ENCODE measurements at places on chromosomes 16 and 17. TPM values are rescaled to one million over a fixed set of nuclear protein-coding genes. Genes with fewer than 3 reads are reported as not detected.

GRCh38 chr17:75814900-75815373, 29.3 kb downstream of the UNC13D start:
- DNase-seq = no peak

DNA sequence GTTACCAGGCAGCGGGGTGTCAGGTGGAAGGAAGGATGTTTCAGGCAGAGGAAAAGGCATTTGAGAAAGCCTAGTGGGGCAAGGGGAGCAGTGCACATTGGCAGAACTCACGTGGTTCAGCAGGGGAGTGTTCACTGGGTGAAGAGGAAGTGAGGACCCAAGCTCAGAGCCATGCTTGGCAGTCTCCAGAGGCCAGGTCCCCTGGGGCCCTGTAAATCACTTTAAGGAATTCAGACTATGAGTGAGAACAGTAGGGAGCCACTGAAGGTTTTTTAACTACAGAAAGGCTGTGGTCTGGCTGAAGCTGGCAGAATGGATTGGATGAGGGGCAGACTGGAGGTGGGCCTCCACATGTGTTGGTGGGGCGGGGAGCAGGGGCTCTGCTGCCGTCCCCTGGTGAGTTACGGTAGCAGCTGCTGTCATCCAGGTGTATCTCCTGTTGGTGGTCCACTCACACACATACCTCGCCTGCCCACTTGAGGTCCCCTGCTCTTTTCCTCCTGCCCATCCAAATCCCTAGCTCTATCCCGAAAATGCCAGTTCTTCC, 5.1 kb downstream of the CLEC16A start:
- DNase-seq = no peak

GRCh38 chr17:27269201-27269600, 24.7 kb upstream of the WSB1 start:
- DNase-seq = no peak

GRCh38 chr17:57502811-57503241, 242.3 kb downstream of the CCDC182 start:
- no peak for DNase-seq

- DNase-seq = no peak
Measured at GRCh38 chr16:87922250-87922871, 14.0 kb downstream of the CA5A start.

DNA sequence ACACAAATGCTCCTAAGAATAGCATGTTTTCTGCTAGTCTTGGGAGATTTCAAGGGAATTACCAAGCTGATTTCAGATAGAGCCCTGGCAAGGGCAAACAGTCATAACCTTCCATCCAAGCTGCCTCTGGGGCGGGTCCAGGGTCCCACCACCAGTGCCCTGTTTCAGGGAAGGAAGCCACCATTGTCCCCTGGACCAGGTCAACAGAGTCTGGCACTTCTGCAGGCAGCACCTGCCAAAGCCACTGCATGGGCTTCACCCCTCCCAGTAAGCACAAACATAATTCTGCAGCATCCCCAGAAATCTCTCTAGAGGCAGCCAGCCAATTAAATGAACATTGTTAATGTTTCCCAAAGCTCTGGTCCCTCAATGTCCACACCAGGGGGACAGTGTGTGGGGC, 143.0 kb downstream of the SALL1 start:
- no peak for DNase-seq

- no peak for DNase-seq
Measured at GRCh38 chr16:65737831-65738230, 616.0 kb upstream of the CDH11 start.

DNA sequence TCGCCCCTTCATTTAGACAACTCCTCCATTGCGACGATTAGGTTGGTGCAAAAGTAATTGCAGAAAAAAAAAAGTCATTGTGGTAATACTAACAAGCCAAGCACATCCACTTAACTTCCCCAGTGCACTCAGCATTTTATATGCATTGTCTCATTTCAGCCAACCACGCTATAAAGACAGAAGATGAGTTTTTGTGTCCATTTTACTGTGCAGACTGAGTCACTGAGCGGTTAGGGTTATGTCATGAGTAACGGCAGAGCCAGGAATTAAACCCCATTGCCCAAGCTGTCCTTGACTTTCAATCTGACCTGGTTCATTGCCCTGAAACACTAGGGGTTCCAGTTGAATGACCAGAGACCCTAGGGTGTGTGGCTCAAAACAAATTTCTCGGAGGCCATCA, 218.7 kb downstream of the XYLT1 start:
- DNase-seq = no peak

DNA sequence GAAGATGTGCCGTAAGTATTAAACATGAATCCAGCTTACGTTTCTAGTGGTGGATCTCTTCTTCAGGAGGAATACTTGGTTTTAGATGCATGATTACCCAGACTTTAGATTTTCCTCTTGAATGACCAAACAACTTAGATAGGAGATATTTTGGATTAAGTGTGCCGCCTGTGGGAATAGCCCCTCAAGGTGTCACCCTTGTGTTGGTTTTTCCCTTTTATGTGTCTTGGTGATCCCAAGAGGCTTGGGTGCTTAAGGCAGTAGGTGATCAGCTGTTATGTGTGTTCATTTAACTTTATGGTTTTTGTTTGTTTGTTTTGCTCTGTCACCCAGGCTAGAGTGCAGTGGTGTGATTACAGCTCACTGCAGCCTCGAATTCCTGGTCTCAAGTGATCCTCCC, 115.1 kb downstream of the PPM1E start:
- DNase-seq = no peak

DNA sequence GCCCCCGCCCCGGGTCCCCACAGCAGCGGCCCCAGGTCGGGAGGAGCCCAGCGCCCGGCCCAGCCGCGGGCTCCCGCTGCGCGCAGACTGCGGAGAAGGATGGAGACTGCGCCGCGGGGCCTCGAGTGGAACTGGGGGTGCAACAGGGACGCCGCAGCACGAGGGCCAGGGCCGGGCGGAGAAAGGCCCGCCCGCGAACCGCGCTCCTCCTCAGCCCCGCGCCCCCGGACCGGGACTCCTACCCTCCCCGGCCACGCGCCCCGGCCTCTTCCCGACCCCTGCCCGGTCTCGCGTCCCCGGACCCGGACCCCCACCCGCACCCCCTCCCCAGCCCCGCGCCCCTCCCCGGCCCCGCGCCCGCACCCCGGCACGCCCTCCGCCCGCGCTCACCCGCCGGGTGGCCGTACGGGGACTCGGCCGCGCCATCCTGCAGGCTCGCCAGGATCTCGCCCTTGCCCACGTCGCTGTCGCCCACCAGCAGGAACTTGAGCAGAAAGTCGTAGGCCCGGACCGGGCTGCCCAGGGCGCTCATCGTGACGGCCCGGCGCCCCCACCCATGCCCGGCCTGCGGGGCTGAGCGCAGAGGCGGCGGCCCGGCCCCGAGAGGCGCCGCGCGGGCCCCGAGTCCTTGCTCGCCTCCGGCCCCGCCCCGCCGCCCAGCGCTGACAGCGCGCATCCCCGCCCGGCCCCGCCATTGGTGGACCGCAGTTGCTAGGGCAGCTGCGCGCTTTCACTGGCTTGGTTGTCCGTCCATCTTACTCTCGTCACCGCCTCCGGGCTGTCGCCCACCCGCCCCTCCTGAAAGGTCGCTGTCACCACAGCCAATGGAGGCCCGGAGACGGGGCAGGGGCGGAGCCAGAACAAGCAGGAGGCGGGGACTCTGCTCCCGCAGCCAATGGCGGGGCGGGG, at the start of gene RAB40B:
TSS of gene RAB40B (minus strand) at position 634 of the 909 bp plus-strand sequence. CDS start at position 532, 102 bp downstream.
- DNase-seq = peak; percentile 94

- no peak for DNase-seq
Measured at GRCh38 chr16:50505714-50506542, 42.3 kb upstream of the NKD1 start.

GRCh38 chr16:68070249-68070730, 14.9 kb upstream of the NFATC3 start:
- DNase-seq = no peak

GRCh38 chr17:68431661-68432071, 25.6 kb downstream of the WIPI1 start:
- no peak for DNase-seq

DNA sequence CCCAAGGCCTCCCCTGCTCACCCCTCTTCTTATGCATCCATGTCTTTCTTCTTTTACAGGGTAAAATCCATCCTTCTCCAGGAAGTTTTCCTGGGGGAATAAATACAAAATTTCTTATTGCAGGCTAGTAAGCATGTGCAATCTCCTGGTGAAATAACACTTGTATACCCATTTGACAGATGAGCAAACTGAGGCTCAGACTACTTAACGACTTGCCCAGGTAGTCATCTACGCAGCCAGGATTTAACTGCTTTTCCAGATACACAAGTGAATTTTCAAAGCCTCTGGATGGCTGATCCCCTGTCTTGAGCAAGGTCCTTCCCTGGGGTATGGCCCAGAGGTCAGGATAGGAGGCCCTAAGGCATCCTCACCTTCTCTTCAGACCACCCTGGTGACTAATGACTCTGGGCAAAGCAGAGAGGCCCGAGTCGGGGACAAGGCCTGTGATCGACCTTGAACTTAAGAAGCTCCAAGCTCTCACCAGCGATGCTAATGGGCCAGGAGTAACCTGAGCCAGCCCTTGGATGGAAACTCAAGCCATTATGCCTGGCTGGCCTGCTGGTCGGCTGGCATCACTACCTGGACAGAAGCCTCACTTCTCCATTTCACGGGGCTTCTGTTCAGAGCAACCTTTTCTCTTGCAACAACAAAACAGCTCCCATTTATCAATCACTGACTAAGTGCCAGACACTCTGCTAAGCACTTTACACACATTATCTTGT, 33.1 kb downstream of the ZNF423 start:
- no peak for DNase-seq

- peak; percentile 57 for DNase-seq
Measured at GRCh38 chr16:28210979-28211588, 681 bp downstream of the XPO6 start.

DNA sequence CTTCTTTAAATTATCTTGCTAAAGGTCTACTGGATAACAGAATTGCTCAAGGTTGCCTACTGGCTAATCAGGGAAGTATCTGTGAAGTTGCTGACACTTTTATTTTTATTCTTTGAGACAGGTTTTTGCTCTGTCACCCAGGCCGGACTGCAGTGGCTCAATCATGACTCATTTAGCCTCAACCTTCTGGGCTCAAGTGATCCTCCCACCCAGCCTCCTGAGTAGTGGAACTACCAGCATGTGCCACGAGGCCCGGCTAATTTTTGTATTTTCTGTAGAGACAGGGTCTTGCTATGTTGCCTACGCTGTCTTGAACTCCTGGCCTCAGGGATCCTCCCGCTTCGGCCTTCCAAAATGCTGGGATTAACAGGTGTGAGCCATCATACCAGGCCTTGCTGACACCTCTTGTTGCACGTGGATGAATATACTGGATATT, 43.1 kb downstream of the GLG1 start:
- no peak for DNase-seq

DNA sequence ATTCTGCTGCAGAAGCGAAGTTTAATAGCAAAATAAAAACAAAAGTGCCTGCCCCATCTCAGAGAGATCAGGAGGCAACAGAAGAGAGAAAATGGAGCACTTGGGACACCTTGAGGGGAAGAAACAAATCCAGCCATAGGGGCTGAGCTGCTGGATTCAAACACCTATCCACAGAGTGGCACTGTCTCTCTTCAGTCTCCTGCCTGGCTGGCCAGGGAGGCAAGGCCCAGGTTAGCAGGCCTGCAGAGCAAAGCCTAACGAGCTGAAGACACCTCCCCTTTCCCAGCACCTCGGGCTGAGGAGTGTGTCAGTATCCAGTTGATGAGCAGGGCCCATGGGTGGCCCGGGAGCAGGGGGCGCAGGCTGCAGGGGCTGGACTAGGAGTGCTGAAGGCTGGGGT, 8.8 kb upstream of the KRT31 start:
- DNase-seq = no peak

GRCh38 chr16:55687802-55688201, 32.0 kb downstream of the SLC6A2 start:
- no peak for DNase-seq

Gene TBC1D3G
- not detected for total RNA-seq

Gene SPN
- 4.4 TPM for total RNA-seq

Gene IRF8
- 134 TPM for total RNA-seq

Gene ANKRD40CL
- not detected for total RNA-seq

Gene DNAI2
- not detected for total RNA-seq

Gene FOXN1
- total RNA-seq = not detected

Gene FBXW10
- total RNA-seq = not detected

All from omental fat pad (tissue), 4 donors.